GM03348 (cell line): ENCODE measurements at places on chromosomes 5 and 9.

GRCh38 chr9:33161011-33161588 lies 6.0 kb downstream of the B4GALT1 start:
- peak; percentile 88 for DNase-seq

DNA sequence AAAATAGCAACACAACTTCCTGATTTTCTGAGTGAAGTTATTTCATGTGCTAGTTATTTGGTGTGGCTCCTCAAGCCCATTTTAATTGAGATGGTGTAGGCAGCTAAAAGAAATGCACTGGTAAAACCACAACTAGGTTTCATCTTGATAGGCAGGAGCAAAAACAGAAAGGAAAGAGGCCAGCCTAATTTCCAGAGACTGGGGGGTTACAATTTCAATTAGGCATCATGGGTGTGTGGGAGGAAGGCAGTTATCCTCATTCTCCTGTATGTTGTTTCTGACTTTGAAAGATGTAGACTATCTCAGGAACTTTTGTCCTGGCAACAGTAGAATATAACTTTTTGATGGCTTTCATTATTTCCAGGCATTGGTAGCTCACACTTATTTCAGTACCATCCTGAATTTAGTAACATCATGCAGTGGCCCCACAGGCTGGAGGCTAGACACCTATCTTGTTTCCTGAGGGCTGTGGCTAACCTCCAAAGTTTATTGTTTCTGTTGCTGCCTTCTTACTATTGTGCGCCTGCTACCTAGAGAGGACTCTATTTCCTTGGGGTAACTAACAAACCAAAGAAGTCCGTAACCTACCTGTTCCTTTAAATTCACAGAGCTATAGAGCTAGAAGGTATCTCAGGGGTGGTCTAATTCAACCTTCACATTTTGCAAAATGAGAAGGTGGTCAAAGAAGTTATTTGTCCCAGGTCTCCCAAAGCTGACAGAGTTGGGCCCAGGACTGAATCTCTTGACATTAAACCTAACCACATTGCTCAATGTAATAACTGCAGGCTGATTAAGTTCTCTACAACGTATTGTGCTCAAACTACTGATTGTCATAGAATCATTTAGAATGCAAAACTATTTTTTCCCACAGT lies 42.4 kb downstream of the FYB1 start:
- DNase-seq: no peak

GRCh38 chr9:127537792-127538191 lies 74.3 kb upstream of the STXBP1 start:
- no peak for DNase-seq

- no peak for DNase-seq
These were observed 997 bp downstream of the AUH start for GRCh38 chr9:91360551-91361290.

DNA sequence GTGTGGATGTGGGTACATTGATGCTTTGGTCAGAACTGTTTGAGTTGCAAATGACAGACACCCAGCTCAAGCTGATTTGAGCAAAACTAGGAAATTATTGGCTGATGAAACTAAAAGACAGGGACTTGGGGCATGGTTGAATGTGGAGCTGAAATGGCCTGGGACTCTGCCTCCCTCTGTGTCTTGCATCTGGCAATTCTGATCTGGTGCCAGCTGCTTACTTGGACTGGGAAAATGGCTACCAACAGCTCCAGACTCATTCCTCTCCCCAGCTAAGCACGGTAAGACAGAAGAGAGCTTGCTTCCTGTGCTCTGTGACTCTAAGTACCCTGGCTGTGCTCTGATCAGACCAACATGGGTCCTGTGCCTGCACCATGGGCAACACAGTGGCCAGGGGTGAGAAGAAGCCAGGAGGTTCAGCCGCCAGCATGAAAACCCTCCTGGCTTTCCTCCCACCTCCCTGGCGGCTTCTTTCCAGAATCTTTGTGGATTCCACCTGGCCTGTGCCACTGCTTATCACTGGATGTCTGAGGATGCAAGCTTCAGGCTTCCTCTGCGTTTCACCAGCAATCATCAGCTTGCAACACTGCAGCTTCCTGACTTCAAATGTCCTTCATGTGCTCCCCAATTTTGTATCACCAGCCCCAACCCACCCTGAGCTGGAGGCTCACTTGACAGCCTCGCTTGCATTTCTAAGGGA lies 44.1 kb downstream of the C5orf15 start:
- peak; percentile 35 for DNase-seq

- DNase-seq: no peak
These were observed 113.6 kb downstream of the EFNA5 start for GRCh38 chr5:107557051-107557658.

DNA sequence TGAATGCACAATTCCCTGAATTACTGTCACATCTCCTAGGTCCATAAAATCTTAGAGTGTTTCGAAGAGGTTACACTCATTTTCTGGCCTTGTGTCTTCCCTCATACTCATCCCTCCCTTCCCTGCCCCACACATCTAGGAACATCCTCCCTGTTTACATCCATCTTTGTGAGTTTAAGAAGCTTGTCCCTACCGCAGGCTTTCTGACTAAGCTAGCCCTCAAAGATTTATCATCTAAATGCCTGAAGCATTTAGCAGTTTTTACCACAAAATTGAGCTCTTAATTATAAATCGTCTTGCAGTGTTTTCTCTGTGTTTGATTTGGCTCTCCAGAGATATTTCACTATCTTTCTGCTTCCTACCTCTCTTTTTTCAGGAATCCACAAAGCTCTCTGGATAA lies 374.8 kb downstream of the KIAA0825 start:
- peak; percentile 48 for DNase-seq

GRCh38 chr5:137609127-137609526 lies 110.0 kb upstream of the SPOCK1 start:
- peak; percentile 59 for DNase-seq

DNA sequence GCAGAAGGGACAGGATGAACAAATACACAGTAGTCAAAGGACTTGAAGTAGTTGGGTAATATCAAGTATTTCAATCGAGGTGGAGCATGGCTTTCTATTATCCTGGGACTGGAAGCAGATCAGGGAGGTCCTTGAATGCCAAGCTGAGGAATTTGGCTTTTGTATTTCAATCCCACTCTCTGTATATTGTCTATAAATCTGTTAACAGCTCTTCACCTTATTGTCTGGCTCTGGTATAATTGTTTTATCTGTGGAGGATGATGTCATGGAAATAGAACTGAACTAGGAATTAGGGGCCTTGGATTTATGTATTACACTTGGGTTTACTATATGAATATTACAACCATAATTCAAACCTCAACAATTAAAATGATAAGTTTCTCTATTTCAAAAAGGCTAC lies 6.3 kb upstream of the ADAMTSL1 start:
- DNase-seq: no peak

GRCh38 chr9:16921855-16922254 lies 51.4 kb upstream of the BNC2 start:
- DNase-seq: peak; percentile 22

GRCh38 chr9:129929496-129930125 lies 94.4 kb downstream of the USP20 start:
- DNase-seq: no peak

GRCh38 chr5:119079318-119079921 lies 8.5 kb downstream of the DMXL1 start:
- DNase-seq: no peak

DNA sequence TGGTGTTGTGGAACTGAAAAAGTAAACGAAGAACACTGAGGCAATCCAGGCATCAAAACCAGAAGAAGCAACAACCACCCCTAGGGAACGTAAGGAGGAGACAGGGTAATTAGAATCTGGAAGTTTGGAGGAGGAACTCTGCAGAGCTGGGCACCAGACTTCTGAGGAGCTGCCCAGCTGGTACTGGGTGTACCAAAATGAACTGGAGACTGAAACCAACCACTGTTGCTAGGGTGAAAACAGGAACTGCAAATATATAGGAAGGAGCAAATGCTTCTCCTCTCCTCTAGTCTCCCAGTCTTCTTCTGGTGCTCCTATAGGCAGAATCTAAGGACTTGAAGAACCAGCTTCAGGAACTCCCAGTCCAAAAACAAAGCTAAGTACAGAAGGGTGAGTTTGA lies 189.8 kb downstream of the ELAVL2 start:
- DNase-seq: no peak

DNA sequence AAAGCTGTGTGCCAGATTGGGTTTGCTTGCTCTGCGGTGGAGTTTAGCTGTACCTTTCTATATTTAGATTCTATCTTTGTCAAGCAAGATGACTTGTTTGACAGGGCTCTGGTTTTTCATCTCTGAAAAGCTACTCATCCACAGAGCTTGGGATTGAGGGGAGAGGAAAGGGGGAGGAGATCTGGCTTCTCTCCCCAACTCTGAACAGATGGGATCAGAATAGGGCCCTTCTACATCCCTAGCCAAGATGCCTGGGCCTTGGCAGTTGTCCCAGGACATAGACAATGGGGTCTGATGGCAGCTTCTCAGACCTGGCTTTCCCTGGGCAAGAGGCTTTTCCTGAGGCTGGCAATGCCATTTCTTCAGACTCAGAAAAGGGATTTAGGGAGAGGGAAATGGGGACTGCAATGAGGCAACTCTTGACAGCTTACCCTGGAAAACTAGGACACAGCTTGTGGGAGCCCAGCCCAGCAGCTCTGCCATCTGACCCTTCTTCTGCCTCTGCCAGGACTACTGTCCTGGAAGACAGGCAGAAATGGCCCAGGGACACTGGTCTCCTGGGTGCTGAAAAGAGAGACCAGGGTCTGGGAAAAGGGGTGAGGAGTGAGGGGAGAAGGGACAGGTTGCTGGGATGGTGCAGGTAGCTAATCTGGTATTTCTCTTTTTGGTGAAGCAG lies 50.2 kb upstream of the ASTN2 start:
- DNase-seq: no peak

DNA sequence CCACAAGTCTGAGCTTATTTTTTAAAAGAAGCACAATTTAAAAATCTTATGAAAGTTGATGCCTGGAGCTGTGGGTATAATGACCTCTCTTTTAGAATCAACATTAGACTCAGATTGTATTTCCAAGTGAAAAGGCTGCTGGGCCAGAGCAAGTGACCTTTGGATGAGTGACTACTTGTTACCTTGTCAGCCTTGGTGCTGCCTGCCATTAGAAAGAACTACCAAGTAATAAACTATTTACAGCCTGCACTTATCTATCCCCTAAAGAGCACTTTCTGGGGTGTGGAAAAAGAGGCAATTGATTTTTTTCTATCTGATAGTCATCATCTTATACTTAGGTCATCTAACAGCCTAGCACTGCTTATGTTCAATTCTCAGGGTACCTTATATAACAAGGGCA lies 134.9 kb upstream of the FBXL17 start:
- DNase-seq: no peak

GRCh38 chr9:109560470-109561132 lies 62.5 kb upstream of the PTPN3 start:
- DNase-seq: no peak

- no peak for DNase-seq
These were observed 2.0 kb downstream of the CYFIP2 start for GRCh38 chr5:157267761-157268480.

GRCh38 chr9:133658442-133659431 lies 22.6 kb downstream of the DBH start:
- peak; percentile 75 for DNase-seq
